ENCODE measurements at places on chromosomes 12 and 14.

GRCh38 chr14:76836029-76836630 is 9.9 kb downstream of the LRRC74A start:
- peaks cover 8% of the 10 kb centered on the region for H3K4me1 ChIP-seq
- no peak overlapping the region for H3K27ac ChIP-seq
- H3K27me3 ChIP-seq: no peaks in the 10 kb centered on the region
- H3K4me3 ChIP-seq: no peak overlapping the region

DNA sequence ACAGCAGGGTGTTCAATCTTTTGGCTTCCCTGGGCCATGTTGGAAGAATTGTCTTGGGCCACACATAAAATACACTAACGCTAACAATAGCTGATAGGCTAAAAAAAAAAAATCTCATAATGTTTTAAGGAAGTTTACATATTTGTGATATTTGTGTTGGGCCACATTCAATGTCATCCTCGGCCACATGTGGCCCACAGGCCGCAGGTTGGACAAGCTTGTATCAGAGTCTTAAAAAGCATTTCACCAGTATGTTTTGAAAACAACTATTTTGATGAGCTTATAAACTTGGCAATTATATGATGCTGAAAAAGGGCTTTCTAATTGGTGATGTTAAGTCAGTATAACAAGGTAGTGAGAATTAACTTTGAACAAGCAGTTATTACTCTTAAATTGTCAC is 78.9 kb downstream of the PIK3C2G start:
- peaks cover 4% of the 10 kb centered on the region for H3K4me1 ChIP-seq
- no peak overlapping the region for H3K4me3 ChIP-seq
- no peaks in the 10 kb centered on the region for H3K36me3 ChIP-seq
- no peak for DNase-seq

DNA sequence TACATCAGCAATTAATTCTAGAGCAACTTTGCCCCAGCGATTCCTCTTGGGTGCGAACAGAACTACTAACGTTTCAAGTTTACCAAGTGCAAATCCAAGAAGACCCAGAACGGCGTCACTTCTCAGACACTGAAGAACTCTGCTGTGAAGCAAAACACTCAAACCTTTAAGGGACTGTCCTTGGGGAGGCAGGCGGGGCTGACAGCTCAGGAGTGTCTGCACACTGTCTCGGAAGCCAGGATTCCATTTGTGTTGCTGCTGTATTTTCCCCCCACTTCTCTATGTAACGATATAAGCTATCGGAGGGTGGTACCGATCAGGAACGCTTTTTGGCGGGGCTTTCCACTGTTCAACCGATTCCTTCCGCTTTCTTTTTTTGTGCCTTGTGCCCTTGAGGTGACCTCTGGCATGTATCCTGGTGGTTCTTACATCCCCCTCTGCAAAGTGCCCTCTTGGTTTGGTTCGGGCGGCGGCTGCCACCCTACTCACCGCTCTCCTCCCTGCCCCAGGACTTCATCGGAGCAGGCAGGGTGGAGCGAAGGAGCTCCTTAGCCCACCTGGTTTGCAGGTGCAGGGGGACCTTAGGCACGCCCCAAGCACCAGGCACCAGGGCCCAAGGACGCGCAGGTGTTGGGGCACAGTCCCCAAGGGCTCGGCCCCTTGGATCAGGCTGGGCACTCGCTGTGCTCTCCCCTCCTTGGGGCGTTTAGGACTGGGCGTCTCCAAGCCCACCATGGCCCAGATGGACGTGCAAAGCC is 19.2 kb upstream of the MLXIP start:
- no peaks in the 10 kb centered on the region for H3K27me3 ChIP-seq
- no peak overlapping the region for H3K4me3 ChIP-seq
- no peak for DNase-seq
- H3K36me3 ChIP-seq: no peaks in the 10 kb centered on the region
- H3K27ac ChIP-seq: peak overlapping the region; percentile 43

- no peaks in the 10 kb centered on the region for H3K36me3 ChIP-seq
- no peaks in the 10 kb centered on the region for H3K27me3 ChIP-seq
- peaks cover 41% of the 10 kb centered on the region for H3K4me1 ChIP-seq
- H3K4me3 ChIP-seq: no peak overlapping the region
- DNase-seq: peak; percentile 62
Observed at GRCh38 chr14:95463171-95463901, 53.1 kb downstream of the SYNE3 start.

DNA sequence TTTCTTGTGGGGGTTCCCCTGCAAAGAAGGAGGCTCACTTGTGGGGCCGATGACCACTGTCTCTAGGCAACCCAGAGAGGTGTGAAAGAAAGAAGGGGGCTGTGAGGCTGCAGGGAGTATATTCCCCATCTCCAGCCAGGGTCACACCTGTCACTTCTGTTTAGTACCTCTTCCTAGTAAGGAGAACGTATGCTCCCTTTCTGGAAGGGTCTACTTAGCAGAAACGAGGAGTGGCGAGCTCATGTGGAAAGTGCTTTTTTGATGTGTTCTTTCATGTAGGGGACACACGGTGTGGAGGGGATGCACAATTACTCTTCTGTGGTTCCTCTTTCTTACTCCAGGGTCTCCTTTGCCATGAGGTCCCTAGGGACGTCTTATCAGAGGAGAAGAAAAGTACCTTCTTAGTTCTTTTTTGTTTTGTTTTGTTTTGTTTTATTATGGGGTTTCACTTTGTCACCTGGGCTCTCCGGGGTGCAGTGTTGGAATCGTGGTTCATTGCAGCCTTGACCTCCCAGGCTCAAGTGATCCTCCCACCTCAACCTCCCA is 58.3 kb downstream of the PRKCH start:
- H3K27me3 ChIP-seq: no peaks in the 10 kb centered on the region
- peaks cover under 1% of the 10 kb centered on the region for H3K36me3 ChIP-seq
- no peaks in the 10 kb centered on the region for H3K4me1 ChIP-seq
- no peak overlapping the region for H3K4me3 ChIP-seq
- no peak for DNase-seq

- H3K27ac ChIP-seq: no peak overlapping the region
- H3K4me1 ChIP-seq: no peaks in the 10 kb centered on the region
- no peaks in the 10 kb centered on the region for H3K27me3 ChIP-seq
- H3K36me3 ChIP-seq: no peaks in the 10 kb centered on the region
Observed at GRCh38 chr12:115852054-115852453, 425.4 kb downstream of the MED13L start.

DNA sequence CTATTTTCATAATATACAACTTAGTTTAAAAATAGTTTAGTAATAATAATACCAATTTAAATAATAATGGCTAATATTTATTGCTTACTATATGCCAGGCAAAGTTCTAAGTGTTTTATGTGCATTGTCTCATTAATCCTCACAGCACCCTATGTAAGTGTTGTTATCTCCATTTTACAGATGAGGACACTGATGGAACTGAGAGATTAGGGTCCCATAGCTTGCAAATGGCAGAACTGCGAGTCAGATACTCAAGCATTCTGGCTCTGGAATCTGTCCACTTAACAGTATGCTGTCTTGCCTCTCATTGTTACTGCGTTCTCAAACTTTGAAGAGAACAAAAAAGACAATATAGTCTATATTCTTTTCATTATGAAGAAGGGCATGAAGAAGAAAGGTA is 19.0 kb downstream of the AP5M1 start:
- H3K27ac ChIP-seq: no peak overlapping the region
- DNase-seq: no peak
- H3K27me3 ChIP-seq: no peaks in the 10 kb centered on the region
- H3K4me1 ChIP-seq: no peaks in the 10 kb centered on the region

GRCh38 chr12:18589316-18589715 is 148.5 kb downstream of the PLCZ1 start:
- DNase-seq: no peak
- H3K4me3 ChIP-seq: no peak overlapping the region
- H3K27me3 ChIP-seq: no peaks in the 10 kb centered on the region
- no peaks in the 10 kb centered on the region for H3K36me3 ChIP-seq
- H3K27ac ChIP-seq: no peak overlapping the region

DNA sequence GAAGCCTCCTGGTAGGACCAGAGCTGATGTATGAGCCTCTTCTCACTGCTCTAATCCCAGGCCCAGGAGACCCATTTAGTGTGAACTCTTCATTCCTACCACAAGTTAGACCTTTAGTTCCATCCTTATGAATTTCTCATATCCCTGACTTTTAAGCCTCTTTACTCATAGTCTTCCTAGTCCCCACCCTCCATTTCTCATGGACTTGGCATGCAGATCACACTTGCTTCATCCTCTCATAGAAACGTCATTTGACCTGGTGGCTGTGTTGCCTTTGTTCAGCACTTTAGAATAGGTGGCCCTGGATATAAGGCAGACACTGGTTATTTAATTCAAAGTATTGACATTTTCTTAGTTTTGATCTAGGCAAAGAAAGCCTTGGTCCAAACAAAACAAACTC is 99.5 kb downstream of the SLC16A7 start:
- H3K36me3 ChIP-seq: no peaks in the 10 kb centered on the region
- no peak for DNase-seq
- H3K4me3 ChIP-seq: no peak overlapping the region
- no peak overlapping the region for H3K27ac ChIP-seq
- no peaks in the 10 kb centered on the region for H3K4me1 ChIP-seq
- H3K27me3 ChIP-seq: no peaks in the 10 kb centered on the region

DNA sequence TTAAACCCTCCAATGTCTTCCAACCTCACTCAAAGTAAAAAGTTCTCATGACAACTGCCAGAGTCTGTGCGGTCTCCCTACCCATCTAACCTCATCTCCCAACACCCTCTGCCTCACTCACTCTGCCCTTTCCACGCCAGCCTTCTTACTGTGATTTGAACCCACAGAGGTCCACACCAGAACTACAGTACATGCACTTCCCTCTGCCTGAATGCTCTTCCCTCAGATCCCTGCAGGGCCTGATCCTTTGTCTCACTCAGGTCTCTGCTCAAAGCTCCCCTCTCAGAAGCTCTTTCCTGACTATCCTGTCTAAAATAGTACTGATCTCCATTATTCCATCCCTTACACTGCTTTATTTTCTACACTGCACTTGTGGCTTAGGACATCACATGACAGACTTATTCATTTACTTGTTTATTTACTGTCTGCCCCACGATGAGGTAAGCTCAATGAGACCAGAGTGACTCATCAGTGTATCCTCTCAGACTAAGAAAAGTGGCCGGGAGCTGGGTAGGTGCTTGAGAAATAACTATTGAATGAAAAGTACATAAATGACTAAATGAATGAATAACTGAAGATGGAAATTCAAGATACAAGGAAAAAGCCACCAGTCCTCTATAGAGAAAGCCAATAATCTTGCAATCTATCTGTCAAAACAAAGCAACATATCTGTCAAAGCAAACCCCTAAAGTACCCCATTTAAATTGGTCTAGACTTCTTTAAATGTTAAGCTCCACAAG is 17.1 kb downstream of the POMT2 start:
- H3K4me1 ChIP-seq: peaks cover 18% of the 10 kb centered on the region
- DNase-seq: no peak
- peaks cover 34% of the 10 kb centered on the region for H3K36me3 ChIP-seq
- no peak overlapping the region for H3K27ac ChIP-seq

- H3K4me3 ChIP-seq: no peak overlapping the region
- DNase-seq: peak; percentile 78
- H3K27ac ChIP-seq: peak overlapping the region; percentile 59
- H3K27me3 ChIP-seq: no peaks in the 10 kb centered on the region
Observed at GRCh38 chr12:117140397-117141096, 41.3 kb upstream of the TESC start.

All from stomach (tissue), 19 donors.